ENCODE measurements at places on chromosomes 2 and 18.

DNA sequence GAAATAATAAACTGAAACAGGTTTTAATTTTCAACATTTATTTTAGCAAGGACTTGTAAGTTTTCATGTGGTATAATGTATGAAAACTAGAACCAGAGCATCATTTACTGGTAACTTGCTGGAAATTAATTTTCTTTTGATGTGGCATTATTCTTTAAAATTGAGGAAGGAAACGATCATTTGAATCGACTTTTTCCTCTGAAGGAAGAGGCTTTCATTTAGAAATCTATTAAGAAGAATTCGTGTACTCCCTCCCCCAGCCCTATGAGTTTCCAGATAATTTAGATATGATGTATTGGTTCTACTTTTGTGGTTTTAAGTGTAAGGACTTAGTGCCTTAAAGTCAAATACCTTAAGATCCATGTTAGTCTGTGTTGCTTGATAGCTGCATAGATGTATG is 2.5 kb downstream of the BABAM2 start:
- DNase-seq = no peak

GRCh38 chr2:176891105-176891504 is 321.5 kb upstream of the HNRNPA3 start:
- DNase-seq = no peak

DNA sequence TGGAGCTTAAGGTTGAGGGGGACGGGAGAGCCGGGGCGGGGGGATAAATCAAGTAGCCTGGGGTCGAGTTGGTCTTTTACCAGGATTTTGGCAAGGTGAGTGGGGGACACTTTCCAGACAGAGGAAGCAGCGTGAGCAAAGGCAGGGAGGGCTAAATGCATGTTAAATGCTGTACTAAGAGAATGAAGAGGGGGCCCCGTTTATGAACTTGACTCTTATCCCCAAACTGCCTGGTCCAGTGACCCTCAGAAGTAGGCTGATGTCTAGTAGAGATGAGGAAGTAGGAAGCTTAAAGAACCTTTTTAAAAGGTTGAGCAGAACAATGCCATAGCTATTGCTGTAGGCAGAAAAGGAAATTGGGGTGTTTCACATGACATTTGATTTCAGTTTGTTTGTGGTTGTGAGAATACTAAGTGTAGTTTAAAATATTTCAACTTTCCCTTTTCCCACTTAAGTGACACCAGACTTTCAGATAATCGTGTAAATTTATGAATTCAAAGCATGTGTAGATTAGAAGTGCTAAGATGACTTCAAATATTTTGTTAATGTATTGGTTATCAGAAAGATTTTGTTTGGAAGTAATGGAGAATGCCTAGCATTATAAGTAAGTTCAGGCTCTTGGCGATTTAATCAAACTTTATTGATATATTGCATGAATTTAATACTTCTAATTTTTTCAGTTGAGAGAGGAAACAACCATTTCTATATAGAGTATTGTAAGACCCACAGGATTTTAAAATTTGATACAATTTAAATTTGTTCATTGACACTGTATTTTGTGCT is 1.8 kb downstream of the REL start:
- DNase-seq = no peak

DNA sequence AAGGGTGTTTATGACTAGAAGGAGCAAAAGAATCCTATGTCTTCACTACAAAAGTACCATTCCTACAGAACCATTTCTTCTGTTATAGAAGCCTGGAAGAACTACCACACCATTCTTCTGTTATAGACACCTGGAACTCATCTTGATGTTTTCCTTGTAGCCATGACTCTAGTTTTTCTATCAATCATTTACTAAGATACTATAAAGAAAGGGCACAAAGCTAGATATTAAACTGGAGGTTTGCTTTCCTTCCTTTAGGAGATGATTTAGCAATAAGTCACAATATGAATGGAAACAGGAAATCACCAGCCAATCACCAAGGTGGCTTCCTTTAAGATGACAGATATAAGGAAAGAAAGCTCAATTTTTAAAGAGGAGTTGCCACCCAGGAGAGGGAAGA is 100.3 kb upstream of the NEUROD1 start:
- no peak for DNase-seq

DNA sequence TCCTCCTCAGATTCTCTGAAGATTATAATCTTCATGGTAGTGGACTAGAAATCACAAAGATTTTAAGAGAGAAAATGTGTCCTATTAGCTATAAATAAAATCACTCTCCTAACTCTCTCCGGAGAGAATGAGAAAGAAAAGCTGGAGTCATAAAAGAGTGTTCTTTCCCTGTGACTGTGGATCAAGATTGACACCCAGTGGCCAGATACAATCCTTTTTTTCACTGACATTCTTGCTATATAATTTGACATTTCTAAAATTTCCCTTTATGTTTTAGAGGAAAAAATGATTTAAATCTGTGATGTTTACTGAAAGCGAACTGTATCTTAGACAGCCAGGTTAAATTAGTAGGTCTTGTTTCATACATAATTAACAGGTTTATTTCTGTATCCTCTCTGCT is 35.4 kb upstream of the LRP2 start:
- DNase-seq = no peak

- DNase-seq = no peak
Observed at GRCh38 chr2:12534646-12535263, 182.0 kb upstream of the TRIB2 start.

DNA sequence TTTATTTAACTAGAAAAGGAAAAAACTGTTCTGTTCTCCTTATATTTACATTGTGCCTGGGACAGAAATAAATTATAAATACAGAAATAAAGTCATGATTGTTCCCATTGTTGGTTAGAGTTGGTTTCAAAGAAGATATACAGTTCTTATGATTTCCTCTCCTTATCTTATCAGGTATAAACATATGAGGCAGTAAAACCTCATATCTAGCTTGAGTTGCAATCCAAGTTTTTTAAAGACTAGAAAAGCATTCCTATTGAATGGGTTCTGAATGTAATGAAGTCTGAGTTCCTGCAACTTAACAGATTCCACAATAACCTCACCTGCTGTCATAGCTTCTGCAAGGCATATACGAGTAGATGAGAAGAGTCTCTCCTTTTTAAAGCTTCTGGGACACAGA is 114.7 kb upstream of the CAVIN2 start:
- DNase-seq = no peak
